ENCODE measurements at places on chromosomes 4 and X.
A peak's percentile ranks its signal among the peaks of the same experiment; 100 is the strongest.

DNA sequence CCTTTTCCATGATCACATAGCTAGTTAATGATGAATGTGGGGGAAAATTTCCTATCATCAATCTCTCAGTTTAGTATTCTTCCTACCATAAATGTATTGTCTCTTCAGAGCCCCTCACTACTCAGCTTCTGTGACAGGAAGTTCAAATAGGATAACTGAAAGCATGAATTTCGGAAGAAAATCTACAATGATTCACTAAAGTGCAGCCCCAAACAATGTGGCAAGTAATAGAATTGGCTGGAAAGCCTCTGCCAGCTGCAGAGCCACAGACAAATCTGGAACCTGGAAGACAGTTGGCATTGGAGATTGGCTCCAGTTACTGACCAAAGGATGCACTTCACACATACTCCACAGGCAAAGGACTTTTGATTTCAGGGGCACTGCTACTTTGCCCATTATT is 35.2 kb downstream of the EGF start:
- no peak for DNase-seq

DNA sequence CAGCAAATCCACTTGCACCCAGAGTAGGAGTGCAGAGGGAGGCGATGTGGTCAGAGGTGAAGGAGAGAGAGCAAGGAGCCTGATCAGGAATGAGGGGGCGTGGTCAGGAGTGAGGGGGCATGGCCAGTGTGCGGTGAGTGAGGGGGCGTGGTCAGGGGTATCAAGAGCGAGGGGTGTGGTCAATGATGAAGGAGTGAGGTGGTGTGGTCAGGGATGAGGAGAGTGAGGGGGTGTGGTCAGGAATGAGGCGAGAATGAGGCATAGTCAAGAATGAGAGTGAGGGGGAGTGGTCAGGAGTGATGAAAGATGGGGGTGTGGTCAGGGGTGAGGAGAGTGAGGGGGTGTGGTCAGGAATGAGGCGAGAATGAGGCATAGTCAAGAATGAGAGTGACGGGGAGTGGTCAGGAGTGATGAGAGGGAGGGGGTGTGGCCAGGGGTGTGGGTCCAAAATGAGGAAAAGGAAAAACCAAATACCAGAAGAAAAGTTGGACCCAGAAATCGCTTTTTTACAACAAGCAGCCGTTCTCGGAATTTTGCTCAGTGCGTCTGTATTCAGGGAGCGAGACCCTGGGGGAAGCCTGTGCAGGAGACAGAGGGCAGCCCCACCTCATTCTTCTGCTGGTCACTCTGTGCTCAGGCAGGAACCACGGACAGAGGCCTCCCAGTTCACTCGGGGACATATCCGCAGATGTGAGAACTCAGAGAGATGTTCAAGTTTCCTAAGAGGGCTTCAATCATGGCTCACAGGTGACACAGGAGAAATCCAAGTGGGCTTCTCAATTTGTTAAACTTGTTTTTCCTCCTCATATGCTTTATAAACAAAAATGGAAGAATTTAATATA is 47.5 kb downstream of the MAGEA1 start:
- DNase-seq, result no peak

DNA sequence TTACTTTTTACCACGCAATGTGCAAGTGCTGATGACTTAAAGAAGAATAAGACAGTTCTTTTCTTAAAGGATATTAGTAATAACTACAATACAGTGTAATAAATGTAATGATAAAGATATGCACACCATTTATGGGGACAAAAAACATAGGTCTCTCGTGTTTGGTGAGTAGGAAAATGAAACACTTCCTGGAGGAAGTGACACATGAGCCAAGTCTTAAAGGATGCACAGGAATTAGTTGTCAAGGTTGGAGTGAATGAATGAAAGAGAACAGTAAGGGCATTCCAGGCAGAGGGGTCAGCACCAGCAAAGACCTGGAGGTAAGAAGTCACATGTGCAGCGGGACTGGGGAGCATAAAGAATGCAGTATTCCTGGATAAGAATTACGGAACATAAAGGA is 112.7 kb downstream of the SH3RF1 start:
- DNase-seq, result no peak

- no peak for DNase-seq
These were observed 354.5 kb upstream of the BOD1L1 start for GRCh38 chr4:13982010-13982409.

DNA sequence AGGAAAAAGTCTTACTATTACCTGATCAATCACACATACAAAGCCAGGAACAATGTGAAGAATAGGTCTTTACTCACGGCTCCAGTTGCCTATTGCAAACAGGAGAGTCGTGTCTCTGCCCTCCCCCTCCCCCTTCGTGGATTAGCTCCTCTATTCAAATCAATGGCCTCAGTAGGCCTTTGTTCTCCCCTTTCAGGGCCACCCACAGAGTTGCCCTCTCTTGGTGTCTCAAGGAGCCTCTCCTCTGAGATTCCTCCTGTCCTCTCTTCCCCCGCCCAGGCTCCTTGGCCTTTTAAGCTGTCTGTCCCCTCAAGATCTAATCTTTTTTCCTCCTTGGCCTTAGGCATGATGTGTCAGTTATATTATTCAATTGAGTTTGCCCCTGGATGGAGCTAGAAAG is 107.2 kb upstream of the NALF2 start:
- DNase-seq, result no peak

- no peak for DNase-seq
These were observed 4.5 kb downstream of the RAB39B start for GRCh38 chrX:155259752-155260151.

DNA sequence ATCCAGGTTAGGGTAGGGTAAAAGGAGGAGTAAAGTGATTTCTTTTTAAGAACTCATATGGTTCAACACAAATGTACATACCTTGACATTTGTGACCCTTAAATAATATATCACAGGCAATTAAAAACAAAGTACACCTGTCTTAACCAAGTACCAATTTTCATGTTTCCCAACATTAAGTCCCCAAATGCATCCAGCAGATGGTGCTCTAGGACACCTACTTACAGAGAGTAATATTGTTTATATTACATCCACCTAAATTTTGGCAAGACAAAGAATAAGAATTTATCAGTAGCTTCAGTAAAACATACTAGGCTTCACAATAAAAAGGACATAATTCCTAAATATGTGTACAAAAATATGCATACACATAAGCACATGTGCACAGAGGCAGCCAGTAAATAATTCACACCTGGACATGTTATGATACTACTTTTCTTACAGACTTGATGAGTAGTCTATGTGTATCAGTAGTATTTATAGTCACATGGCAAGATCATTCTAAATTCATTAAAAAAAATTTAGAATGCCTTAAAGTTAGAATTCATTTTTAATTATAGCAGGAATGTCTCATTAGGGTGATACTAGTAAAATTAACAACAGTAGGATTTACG is 219.7 kb downstream of the DCLK2 start:
- DNase-seq, result peak; percentile 76

DNA sequence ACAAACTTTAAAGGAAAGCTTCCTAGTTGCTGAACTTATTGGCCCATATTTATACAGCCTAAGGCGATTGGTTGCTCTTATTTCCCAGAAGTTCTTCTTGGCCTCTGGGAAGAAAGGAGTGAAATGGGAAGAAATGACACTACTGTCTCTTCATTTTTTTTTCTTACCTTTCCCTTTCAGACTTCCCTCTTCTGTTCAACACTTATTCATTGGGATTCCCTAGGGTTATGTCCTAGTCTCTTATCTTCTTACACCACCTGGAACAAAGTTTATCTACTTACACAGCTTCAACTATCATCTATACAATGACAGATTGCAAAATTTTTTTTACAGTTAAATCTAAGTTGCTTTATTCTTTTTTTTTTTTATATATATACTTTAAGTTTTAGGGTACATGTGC is 68.0 kb downstream of the SNX12 start:
- DNase-seq, result no peak

DNA sequence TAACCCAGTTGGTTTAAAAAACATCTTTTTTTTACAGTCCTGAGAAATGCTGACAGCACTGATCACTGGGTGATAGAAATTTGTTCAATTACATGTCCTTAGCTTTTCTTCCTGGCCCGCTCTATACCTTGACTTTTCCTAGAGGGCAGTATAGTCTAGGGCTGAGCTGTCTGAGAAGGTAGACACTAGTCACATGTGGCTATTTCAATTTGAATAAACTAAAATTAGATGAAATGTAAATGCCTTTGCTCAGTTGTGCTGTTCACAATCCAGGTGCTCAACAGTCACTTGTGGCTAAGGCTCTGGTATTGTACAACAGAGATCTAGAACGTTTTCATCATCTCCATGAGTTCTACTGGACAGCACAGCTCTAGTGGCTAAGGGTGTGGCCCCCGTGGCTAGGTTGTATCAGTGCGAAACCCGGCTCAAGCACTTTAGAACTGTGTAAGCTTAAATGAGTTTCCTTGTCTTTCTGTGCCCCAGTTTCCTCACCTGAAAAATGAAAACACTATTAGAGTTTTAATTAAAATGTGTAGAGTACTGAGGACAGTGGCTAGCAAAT is 111.6 kb upstream of the WDR17 start:
- no peak for DNase-seq

DNA sequence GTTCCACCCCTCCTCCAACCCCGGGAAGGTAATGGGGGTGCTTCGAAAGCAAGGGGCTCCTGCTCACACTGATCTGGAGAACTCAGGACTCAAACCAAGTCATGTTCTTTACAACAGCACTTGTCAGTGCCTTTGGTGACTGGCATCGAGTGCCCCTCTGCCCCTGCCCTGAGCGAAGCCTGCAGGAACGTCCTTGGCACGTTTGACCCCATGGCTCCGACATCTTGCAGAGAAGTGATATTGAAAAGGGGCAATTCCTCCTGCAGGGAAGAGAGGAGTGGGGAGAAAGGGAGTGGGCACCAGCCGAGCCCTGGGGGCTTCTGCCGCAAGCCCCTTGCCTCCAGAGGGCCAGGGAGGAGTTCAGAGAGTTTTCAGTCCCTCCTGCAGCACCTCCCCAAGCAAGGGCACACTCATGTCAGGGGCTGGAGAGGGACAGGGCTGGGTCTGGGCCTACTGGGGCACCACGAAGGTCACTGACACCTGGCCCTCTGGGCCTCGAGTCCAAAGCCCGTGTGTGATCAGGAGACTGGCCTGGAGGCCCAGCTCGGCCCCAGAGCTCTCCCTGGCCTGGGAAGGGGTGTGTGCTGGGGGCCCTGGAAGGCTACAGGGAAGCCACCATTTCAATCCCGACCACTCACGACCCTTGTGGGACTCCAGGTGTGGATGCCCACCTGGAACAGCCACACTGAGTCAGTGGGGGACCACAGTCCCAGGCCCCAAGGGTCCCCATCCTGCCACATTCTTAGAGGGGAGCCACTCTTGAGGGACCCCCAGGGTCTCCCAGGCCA is 94.9 kb upstream of the NKX1-1 start:
- no peak for DNase-seq

DNA sequence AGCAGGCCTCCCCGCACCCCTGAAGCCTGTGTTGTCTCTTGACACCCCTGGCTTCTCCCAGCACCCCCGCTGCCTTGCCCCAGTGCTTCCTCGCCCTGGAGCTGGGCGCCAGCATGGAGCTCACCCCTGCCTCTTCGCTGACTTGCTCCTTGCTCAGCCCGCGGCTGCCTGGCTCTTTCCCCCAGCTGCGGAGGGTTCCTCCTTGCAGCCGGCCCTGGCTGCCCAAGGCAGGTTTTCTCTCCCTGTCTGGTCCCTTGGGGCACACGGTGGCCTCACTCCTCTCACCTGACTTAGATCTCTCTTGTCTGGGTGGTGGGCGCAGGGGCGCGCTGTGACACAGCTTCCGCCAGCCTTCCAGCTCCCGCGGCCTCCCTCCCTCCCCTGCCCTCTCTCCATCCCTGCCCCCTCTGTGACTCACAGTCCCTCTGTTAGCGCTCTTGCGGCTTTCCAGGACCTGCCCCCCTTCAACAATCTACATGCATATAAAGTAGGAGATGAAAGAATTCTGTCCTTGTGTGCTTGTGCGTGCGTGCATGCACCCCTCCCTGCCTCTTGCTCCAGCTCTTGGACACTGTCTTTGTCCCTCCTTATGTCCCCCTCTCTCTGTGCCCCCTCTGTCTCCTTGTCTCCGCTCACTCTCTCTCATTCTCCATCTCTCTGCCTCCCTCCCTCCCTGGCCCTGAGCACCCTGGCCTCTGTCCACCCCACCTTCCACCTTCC is 2.2 kb downstream of the PLXNB3 start:
- DNase-seq, result peak; percentile 71

DNA sequence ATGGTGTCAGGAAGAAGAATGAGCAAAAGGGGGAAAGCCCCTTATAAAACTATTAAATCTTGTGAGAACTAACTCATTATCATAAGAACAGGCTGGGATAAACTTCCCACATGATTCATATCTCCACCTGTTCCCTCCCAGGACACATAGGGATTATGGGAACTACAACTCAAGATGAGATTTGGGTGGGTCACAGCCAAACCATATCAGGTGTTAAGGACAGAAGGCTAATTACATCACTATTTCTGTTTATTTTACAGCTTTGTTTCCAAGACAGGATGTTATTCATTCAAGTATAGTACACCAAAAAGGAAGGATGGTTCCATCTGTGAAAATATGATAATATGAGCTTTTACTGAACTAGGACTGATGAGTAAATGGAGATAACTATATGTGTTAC is 63.7 kb upstream of the ARSJ start:
- no peak for DNase-seq

DNA sequence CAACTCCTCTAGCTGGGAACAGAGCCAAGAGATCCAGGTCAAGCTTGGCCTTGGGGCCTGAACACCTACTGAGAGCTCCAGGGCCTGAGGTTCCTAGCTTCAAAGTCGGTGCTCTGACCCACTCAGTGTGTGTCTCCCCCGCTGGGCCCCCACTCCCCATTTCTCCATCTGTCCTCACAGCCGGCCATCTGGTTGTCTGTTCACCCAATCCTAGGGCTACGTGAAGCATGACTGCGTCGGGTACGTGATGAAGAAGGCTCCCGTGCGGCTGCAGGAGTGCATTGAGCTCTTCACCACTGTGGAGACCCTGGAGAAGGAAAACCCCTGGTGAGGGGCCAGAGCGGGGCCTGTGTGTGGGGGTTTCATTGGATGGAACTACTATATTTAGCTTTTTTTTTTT is 12.3 kb downstream of the USP11 start:
- no peak for DNase-seq

DNA sequence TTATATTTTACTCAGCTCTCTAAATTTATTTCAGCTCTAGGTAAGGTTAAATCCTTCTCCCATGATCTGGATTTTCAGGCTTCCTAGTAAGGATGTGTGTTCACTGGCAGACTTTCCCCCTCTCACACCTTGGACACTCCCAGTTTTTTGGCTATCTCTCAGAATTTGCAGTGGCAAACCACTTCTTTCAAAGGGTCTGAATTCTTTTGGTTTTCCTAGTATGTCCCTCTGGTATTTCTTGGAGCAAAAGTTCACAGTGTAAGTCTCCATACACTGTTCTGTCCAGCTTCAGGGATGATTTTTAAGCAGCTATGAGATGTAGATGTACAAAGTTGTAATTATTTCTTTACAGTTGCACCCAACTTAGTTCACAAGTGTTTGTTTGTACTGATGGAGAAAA is 653.8 kb upstream of the GALNT7 start:
- no peak for DNase-seq

Measured in pons (tissue), 1 donor.